SIG-M5 (cell line): ENCODE measurements at places on chromosomes 11 and 22.

- no peak for DNase-seq
Measured at GRCh38 chr11:29293825-29294224, 723.0 kb downstream of the KCNA4 start.

GRCh38 chr11:103681855-103682254, 354.6 kb upstream of the DDI1 start:
- DNase-seq = no peak

- no peak for DNase-seq
Measured at GRCh38 chr22:19448739-19449421, 1.4 kb upstream of the C22orf39 start.

- no peak for DNase-seq
Measured at GRCh38 chr11:57303280-57303989, 21.3 kb downstream of the TNKS1BP1 start.

GRCh38 chr11:6681505-6681904, 1.6 kb downstream of the MRPL17 start:
- no peak for DNase-seq

DNA sequence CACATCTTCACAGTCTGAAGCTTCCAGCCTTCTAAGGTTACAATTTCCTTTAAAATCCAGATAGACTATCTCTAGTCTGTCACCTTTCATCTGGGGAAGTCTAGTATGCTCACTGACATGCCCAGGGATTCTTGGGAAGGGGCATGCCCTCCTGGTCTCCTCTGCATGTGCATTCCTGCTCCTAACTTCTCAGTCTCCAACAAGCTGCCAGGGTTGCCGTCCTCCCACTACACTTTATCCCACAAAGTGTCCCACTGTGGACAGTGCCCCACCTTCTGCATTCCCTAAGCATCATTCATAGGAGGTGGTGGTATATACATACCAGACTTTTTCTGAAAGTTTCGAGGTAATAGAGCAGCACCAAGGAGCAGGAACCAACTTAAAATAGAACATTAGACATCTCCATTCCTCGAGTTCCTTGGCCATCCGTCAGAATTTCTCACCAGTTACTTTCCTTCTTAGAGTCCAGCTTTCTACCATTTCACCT, 28.7 kb downstream of the EIF3F start:
- no peak for DNase-seq

DNA sequence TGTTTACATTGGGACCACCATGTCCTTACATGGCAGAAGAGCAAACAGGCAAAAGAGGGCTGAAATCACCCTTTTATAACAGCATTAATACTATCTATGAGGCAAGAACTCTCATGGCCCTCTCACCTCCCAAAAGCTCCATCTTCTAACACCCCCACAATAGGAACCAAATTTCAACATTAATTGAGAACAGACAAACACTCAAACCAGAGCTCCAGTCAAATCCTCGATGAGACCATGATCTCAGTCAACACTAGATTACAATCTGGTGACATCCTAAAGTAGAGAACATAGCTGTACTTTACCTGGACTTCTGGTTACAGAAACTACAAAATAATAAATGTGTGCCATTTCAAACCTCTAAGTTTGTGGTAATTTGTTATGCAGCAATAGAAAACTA, 25.1 kb downstream of the OR2AG2 start:
- DNase-seq = no peak

- no peak for DNase-seq
Measured at GRCh38 chr22:49587987-49588386, 239.7 kb downstream of the BRD1 start.

DNA sequence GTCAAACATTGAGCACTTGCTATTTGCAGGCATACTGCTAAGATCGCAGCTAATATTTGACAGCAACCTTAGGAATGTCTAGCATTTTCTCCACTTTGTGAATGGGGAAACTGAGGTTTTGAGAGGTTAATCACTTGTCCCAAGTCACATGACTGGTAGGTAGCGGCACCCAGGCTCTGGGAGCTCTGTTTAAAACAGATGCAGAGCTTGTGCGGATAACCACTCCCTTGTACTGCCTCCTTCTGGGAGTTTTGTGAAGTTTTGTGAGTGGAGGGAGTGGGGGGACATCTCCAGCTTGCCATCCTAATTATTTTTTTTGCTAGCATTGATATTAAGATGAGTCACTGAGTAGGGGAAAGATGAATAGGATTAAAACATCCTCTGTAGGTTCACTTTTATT, 134.7 kb downstream of the GRIK4 start:
- DNase-seq = no peak

- DNase-seq = no peak
Measured at GRCh38 chr11:83528877-83529276, 242.7 kb upstream of the CCDC90B start.

GRCh38 chr22:20403779-20404140, 9.8 kb downstream of the ZNF74 start:
- no peak for DNase-seq

DNA sequence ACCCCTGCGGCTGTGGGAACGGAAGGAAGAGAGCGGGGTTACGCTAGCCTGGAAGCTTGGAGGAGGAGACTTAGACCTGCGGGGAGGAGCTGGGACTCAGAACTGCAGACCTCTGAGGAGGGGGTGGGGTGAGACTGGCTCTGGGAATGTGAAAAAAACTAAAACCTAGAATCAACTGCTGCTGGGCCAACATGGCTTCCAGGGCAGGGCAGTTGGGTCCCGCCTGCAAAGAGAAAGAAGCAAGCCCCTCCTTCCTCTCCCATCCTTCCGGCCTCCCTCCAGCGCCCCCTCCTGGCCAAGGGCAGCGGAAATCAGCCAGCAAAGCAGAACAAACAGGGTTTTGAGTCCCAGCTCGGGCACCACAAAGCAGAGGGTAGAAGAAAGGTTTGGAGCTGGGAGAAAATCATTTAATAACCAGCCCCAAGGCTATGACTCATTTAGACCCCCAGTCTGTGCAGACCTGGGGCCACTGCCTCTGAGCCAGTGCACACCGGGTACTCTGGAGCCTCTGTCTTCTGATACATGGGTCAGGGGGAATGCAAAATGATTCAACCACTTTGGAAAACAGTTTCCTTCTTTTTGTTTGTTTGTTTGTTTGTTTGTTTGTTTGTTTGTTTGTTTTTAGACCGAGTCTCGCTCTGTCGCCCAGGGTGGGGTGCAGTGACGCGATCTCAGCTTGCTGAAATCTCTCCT, 7.3 kb upstream of the NCF4 start:
- no peak for DNase-seq

DNA sequence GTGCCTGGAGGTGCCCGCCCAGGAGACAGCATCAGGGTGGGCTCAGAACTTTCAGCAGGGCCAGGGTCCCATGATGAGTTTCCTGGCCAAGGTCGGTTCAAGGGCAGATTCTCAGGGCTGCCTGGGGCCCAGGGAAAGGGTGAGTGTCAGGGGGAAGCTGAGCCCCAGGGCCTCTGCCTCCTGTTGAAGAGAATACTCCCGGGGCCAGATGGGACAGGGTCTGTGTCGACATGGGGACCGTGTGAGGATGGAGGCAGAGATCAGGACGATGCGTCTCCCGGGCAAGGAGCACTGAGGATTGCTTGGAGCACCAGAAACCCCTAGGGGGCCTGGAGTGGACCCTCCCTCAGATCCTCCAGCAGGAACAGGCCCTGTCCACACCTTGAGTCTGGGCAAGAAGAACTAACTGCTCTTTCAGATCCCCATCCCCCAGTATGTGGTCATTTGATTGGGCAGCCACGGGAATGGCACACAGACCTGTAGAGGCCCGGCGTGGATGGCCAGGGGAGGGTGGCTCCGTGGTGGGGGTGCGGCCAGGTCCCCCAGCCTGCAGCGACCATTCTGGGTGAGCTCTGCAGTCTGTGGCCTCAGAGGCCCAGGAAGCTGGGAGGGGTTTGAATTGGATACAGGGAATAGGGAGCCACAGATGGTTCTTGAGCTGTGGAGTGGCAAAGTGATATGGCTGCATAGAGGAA, 1078.7 kb downstream of the BRD1 start:
- DNase-seq = no peak

GRCh38 chr22:42949159-42949558, 65.8 kb downstream of the PACSIN2 start:
- DNase-seq = no peak

- DNase-seq = no peak
Measured at GRCh38 chr11:82738091-82738490, 4.4 kb upstream of the FAM181B start.

DNA sequence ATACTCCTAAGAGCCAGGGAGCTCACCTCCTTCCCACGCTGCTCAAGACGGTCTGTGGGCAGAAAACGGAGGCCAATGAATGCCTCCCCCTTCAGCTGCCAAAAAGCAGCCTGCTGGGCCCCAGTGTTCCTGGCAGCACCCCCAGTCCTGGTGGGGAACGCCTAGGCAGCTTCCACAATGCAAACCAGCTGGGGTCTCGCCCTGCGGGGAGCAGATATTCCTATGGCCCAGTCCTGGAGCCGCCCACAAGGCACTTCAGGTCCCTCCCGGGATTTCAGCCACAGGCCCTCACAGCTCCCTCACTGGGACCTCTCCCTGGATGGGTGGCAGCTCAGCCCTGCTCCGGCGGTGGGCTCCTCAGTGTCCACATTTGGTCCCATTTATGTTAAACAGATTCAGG, 29.2 kb downstream of the A4GALT start:
- no peak for DNase-seq

DNA sequence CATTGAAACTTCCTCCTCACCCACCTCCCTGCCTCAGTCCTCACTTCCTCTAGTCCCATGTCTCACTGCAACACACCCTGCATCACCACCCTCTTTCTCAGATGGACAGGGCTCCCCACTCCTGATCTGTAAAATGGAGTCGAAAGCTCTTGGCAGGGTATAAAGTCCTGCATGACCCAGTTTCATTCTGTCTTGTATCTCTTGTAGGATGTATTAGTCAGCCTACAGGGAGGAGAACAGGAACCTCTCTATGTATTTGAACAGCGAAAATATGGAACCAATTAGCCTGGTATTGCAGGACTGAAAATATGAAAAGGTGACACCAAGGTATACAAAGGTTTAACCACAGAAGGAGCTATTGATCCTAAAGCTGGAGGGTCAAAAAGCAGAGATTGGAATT, 156.9 kb upstream of the SNX19 start:
- DNase-seq = no peak

DNA sequence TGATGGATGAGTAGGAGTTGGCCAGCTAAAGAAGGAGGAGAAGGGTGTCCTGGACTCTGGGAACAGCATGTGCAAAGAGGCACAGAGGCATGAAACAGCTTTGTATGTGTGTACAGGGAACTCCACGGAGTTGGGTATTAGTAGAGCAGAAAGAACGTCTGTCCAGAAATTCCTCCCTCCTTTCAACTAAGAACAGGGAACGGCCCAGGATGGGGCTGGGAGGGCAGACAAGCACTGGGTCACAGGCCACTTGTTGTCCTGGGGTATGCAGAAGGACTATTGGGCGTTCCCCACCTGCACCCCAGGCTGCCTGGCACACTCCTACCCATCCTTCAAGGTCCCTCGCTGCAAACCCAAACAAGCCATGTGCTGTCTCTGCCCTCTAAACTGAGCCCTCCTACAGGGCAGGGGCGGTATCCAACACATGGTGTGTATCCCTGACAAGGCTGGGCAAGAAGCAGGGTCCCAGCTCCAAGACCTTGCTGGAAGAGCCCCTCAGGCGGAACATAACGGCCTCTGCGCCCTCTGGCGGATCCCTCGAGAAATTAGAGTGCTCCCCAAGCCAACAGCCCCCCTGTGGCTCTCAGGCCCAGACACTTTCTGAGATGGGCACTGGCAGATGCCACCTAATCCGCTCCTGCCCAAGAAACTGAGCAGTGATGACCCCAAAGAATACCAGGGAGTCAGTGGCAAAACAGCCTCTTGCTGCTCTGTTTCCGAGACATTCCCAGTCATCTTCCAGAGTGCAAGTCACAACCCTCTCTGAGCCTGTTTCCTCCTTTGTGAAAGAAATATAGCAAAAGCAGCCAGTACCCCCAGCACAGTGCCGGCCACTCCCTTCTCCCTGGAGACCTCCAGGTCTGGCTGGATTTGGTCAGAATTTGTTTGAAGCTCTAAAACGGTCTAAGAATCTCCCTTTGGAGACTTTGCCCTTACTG, 1.6 kb upstream of the ELFN2 start:
- DNase-seq = no peak

GRCh38 chr11:110463153-110463552, 33.4 kb downstream of the FDX1 start:
- DNase-seq = no peak

DNA sequence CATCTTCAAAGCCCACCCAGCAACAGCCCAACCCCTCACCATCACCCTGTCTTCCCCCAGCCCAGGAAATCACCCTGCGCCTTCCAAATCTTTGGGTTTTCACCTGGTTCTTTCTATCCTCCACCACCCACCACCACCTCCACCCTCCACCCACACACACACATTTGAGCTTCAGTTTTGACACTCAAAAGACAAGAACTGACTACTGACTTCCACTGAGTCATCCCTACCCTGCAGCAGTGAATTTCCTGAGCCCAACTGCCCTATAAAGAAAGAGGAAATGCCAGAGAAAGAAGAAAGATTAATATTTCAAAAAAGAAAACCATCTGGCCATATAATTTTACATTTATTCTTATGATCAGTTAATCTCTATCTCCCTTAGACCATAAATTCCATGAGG, 137.5 kb downstream of the CHST1 start:
- DNase-seq = no peak

GRCh38 chr22:25167834-25168601, 31.6 kb upstream of the CRYBB3 start:
- DNase-seq = no peak

GRCh38 chr22:44097263-44098020, 73.3 kb downstream of the PARVB start:
- DNase-seq = no peak

DNA sequence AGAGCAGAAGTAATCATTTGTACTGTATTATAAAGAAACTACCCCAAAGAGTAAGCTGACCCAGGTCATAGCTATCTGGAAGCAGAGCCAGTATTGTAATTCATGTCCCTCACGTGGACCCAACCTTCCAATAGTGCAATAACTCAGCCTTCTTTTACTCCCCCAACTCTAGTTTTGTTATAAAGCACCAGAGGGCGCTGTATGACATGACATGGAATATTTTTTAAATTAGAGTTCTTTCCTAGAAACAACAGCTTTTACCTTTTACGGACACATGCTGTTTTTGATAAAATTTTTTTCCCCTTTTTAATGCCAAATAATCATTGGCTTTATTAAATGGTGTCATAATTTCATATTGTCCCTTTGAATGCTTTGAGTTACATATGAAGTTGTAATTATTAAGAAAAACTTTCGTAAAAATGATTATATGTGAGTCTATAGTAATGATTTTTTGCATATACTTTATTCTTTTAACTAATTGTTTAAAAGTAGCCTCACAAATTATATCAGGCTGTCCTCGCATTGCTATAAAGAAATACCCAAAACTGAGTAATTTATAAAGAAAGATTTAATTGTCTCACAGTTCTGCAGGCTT, 76.9 kb downstream of the DKK3 start:
- DNase-seq = no peak

- DNase-seq = no peak
Measured at GRCh38 chr11:110196241-110196754, 100.1 kb downstream of the RDX start.

DNA sequence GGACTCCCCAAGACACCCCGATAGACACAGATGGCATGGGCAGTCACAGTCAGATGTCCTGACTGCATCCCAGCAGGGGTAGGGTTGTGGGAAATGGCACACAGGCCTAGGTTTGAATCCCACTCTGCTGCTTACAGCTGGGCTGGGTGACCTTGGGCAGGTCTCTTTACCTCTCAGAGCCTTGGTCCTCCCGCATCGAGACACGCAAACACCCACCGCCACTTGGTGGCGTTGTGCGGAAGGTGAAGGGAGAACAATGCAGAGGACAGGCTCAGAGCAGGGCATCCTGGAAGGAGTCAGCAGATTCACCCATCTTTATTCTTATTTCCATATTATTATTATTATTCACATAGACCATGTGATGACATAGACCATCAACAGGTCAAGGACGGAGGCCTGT, 140.5 kb downstream of the MIAT start:
- DNase-seq = no peak

- no peak for DNase-seq
Measured at GRCh38 chr11:7138051-7138450, 49.3 kb downstream of the RBMXL2 start.
